IgD-negative memory B cell (primary cell): ENCODE measurements at places on chromosomes 3 and 15. TPM values are rescaled to one million over a fixed set of nuclear protein-coding genes. Genes with fewer than 3 reads are reported as not detected.

The PPCDC gene
- 12.6 TPM for polyA plus RNA-seq

The DNAH1 gene
- 1.1 TPM for polyA plus RNA-seq

The SPATA12 gene
- not detected for polyA plus RNA-seq

The AVEN gene
- polyA plus RNA-seq, result 2.4 TPM

The SYNPR gene
- polyA plus RNA-seq, result not detected

The PHLDB2 gene
- polyA plus RNA-seq, result 1.4 TPM
